ENCODE measurements at places on chromosomes 13 and 19.
A peak's percentile ranks its signal among the peaks of the same experiment; 100 is the strongest.

- DNase-seq = no peak
These were observed 163.0 kb downstream of the HS6ST3 start for GRCh38 chr13:96252903-96253302.

- no peak for DNase-seq
These were observed 58.9 kb downstream of the ZAR1L start for GRCh38 chr13:32256243-32256642.

DNA sequence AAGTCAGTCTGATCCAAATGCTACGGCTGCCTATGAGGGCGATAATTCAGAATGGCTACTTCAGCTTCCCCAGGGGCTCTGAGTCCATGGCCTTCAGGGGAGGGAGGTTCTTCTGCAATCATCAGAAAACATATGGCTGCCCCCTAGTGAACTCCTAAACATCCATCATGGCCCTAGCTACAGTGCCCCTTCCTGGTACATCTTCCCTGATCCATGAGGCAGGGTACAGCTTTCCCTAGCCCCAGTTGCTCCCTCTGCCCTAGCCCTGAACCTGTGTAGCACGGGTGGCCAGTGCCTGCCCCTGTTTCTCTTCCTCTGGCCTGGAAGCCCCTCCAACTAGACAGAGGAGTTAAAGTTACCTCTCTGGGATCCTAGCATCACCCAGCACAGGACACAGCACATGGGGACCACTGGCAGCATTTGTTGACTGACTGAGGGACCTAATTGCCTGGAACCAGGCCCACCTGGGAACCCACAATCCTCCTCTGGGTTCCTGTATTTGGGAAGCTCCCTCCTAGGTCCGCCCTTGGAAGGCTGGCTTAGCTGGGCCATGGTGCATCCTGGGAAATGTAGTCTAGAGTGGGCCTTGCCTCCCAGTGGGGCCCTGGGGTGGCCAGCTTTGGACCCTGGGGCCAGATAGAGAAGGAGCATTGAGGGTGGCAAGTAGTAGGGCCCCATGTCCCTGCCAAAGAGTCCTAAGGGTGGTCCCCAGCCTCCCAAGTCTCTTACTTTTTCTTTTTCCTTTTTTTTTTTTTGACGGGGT lies 17.7 kb upstream of the SEMA6B start:
- no peak for DNase-seq

DNA sequence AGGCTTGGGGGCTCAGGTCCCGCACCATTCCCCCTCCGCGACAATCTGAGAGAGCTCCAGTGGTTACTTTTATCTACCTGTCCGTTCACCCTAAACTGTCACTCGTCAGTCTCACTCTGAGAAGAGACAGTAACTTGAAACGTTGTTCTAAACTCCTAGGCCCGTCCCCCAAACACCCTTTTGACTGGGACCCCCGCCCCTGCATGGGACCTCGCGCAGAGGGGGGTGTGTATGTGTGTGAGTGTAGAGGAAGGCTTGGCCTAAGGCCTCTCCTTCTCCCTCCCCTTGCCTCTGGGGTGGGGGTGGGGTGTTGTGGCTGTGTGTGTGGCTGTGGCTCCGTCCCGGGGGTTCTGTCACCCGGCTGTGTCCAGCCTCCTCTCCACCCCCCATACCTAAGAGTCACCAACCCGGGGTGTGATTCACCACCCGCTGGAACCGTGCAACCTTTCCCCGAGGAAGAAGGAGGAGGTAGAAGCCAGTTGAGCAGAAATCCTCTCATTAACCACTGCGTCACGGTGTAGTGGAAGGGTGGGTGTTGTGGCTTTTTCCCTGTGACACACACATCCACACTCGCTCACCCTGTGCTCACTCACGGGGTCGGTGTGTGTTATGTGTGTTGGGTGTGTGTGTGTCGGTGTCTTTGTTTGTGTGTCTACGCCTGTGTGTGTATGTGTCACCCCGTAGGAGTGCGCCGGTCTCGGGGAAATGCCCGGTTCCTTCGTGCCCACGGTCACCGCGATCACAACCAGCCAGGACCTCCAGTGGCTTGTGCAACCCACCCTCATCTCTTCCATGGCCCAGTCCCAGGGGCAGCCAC lies 2.4 kb downstream of the FOSB start:
- peak; percentile 47 for DNase-seq

GRCh38 chr19:21098291-21098690 lies 16.3 kb downstream of the ZNF714 start:
- DNase-seq = no peak

DNA sequence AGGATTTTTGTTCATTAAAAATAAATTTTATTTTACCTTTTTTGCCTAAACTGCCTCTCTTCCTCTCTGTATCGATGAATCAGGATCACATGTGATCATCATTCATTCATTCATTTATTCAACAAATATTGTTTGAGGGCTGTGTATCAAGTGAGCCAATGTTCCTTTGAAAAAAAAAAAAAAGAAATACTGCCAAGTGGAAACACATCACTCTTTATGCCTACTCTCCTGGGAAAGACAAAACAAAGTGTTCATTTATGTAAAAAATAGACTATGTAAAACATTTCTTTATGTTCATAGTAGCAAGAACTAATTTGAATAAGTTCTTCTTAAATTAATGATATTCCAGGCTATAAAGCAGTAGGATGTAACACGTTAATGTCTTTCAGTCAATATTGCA lies 233.1 kb downstream of the POSTN start:
- DNase-seq = no peak

GRCh38 chr19:30719189-30719998 lies 347.2 kb downstream of the ZNF536 start:
- no peak for DNase-seq

DNA sequence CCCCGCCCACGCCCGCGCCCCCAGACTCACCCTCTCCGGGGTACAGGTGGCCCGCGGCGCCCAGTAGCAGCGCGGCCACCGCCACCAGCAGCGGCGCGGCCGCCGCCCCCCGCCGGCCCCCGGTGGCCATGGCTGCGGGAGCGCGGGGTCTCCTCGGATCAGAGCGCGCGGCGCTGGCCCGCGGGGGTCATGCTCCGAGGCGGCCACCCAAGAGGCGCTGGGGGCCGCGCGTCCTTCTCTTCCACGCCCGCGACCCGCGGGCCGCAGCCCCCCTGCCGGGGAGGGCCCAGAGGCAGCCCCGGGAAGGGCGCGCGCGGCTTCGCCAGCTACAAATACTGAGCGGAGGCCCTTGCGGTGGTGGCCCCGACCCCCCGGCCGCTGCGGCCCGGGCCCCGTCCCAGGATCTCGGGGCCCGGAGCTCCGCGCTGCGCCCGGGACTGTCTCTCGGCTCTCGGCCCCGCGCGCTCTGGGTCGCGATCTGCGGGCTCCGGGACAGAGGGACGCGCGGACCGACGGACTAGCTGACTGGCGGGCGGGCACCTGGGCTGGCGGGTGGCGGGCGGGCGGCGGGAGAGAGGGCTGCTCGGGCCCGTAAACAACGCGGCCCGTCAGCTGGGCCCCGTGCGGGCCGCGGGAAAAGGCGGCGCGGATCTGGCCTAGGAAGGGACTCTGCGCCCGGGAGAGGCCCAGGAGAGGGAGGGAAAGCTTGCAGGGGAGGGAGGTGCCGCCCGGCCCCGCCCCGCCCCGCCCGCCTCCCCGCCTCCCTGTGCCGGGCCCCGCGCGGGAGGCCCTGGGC lies at the start of gene INSR:
TSS of gene INSR (minus strand) at position 653 of the 796 bp plus-strand sequence. CDS start at position 130, 523 bp downstream.
- DNase-seq = peak; percentile 86

GRCh38 chr13:53144826-53145225 lies 116.2 kb downstream of the OLFM4 start:
- no peak for DNase-seq

- no peak for DNase-seq
These were observed 232.2 kb downstream of the GGACT start for GRCh38 chr13:100356426-100356825.

- DNase-seq = no peak
These were observed 14.0 kb downstream of the KLK4 start for GRCh38 chr19:50897191-50897607.

DNA sequence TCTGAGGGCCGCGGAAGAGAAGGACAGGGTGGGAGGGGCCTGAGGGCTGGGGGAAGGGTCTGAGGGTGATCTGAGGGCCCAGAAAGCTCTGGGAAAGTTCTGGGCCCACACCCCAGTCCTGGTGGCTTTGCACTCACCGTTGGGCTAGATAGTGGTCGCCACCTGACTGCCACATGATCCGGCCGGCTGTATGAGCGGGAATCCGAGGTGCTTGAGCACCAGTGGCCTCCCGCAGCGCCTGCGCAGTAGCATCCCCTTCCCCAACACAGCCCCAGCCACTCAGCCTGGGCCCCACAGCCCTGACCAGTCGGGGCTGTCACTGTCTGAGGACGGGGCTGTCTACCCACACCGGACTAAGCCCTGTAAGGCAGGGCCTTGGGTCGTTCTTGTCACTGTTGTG lies 15.0 kb downstream of the PRODH2 start:
- DNase-seq = no peak

DNA sequence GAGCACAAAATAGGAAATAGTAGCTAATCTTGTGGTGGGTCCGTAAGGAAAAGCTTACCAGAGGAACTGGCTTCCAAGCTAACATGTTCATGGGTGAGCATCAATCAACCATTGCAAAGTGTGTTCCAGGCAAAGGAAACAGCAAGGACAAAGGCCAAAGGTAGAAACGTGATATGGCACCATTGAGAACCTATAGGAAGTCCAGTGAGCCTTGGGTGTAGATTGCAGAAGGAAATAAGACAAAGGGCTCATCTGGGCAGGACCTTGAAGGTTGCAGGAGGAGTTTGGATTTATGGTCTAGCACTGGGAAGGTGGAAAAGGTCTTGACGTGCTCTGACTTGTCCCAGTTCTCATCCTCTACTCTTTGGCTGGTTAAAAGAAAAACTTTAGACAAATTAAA lies 22.3 kb downstream of the CYP2B6 start:
- DNase-seq = no peak

GRCh38 chr13:38628554-38628953 lies 58.3 kb upstream of the FREM2 start:
- no peak for DNase-seq

Data from hematopoietic multipotent progenitor cell (in vitro differentiated cells).